NCI-H524 treated with DMSO at 0.1 percent for 48 hours (cell line): ENCODE measurements at places on chromosomes 2 and 18.
A peak's percentile ranks its signal among the peaks of the same experiment; 100 is the strongest.

DNA sequence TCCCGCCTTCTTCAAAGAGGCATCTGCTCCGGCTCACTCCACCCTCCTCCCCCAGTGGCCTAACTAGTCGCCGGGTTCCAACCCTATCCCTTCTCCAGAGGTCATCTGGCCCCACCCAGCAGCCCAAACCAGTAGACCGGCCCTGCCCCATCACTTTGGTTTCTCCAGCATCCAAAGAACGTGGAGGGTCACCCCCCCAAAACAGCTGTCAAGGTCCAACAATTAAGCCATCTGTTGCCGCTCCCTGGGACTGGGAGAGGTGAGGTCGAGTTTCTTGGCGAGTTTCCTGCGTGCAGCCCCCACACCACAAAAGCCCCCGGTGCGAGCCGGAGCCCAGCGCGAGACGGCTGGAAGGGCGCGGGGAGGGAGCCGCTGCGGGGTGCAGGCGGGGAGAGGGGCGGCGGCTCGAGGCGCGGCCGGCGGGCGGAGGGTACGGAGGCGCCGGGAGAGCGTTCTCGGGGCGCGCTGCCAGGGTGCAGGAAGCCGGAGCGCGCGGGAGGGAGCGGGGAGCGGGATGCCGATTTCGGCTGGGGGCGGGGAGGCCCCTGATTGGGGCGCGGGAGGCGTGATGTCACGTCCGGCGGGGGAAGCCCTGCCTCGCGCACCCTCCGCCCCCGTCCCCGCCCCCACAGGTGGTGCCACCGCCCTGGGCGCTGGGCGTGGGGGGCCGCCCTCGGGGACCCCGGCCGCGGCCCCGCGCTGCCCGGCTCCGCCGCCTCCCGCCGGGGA, 571 bp upstream of the GPC1 start:
- peak; percentile 50 for DNase-seq

DNA sequence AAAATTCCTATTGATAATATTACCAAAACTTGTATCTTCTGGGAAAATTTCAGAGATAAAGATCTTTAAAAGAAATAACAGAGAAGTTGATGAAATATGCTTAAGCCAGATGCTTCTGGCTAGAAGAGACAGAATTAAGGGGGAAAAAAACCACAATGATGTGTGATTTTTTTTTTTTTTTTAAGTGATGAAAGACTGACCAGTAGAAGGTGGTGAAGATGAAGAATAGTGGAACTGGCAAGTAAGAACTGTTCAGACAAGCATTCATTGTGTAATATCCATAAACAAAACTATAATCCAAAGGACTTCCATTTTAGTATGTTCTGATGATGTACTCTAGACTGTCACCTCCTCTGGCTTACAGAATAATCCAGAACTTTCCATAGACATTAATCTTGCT, 89.8 kb downstream of the INO80D start:
- DNase-seq: no peak

DNA sequence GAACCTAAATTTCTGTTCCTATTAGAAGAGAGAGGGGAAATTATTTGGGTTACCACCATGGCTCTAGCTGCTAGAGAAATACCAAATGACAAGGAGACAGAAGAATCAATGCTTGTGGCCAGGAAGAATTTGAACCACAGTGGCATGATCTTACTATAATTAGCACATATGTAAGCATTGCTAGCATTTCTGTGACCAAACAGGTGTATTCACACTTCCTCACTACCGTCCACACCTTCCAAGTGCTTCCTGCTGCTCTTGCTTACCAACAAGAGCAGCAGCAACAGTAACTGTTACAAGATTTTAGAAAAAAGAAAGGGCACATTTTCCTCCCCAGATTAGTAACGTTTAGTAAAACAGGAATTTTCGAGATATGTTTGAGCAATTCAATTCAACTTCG, 60.5 kb downstream of the CDH7 start:
- DNase-seq: no peak

DNA sequence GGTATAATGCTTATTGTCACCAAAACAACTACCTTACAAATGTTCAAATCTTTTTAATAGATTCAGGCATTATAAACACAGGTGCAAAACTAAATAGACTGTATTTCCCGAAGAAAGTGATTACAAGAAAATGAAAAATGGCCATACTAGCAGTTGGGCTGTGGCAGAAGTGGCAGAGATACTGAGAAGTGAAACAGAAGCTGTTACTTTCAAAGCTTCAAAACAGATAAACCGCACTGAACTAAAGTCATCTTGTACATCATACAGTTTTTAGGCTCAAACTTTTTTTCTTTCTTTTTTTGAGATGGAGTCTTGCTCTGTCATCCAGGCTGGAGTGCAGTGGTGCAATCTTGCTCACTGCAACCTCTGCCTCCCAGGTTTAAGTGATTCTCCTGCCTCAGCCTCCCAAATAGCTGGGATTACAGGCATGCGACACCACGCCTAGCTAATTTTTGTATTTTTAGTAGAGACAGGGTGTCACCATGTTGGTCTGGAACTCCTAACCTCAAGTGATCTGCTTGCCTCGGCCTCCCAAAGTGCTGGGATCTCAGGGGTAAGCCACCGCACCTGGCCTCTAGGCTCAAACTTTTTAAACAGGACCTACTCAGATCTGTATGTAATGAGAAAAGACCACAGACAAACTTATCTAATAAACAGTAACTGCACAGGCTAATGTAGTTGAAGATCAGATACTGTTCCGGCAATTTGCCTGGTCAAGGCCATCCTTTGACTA, 77.9 kb upstream of the SATB2 start:
- no peak for DNase-seq

DNA sequence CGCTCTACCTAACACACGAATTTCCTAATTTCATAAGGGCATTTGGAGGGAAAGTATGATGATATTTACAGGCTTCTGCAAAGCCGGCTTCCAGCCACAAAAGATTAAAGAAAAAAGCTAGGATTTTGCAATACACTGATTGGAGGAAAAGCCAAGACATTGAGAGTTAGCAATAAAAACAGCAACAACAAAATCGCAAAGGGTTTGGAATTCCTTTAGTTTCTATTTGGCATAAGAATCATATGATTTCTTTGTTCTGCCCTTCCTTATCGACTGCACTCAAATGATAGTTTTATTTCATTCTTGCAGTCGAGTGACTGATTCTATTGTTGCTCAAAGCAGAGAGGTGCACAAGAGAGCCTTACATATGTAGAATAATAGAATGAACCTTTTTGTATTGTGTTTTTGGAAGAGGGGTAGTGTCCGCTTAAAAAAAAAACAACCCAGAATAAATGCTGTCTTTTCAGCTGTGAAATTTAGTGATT, 3.9 kb upstream of the ZNF532 start:
- DNase-seq: no peak

DNA sequence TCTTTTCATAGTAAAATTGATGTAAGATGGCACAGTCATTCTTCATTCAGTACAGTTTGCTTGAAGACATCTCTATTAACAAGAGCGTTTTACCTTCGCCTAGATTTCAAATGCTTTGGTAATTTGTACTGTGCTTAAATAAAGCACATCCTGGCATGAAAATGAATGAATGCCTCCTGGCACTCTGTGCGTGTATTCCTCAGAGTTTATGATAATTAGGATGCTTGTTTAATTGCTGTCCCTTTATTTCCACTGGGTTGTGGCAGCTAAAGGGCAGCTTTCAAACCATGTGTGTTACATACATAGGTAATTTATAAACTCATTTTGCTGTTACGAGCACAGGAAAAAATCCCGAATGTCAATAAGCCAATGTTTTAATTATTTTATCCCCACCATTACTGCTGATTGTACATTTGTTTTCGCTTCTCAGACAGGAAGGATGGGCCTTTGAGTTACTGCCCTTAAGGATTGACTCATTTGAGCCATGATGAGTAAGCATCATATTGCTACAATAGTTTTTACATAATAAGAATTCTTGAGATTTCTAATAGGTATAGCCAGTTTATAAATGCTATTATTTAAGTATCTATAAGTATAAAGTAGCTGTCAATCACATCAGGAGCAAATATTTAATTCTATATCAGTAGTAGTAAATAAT, 516.5 kb downstream of the XIRP2 start:
- no peak for DNase-seq

DNA sequence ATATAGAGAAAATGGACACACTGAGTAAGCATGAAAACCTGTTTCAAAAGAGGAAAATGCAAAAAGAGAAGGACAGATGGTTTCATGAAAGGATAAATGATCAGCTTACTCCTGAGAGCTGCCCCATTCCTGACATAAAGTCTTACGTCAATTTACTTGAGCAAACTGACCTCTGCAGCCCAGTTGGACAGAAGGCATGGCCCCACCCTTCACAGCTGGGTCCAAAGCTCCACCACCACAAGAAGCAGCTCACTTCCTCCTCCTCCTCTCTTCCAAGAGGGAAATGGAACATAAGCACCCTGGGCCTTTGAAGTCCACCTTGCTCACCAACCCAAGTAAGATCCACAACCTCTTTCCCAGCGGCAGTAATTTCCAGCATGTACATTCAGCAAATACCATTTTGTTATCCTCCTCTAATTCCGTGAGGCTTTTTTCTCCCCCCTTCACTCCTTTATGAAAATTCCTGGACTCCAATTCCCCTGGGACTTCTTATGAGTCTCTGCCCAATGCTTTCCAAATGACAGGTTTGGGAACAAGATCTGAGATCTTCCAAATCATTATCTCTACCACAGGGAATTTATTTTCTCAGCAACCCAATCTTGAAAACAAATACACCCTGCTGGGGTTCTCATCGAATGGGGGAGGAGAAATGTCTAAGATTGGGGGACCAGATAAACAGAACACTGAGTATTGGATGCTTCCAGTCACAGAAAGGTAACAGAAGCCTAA, 10.1 kb downstream of the COL4A4 start:
- no peak for DNase-seq

- DNase-seq: no peak
Observed at GRCh38 chr2:170465241-170465640, 249.9 kb upstream of the SP5 start.

GRCh38 chr2:215672406-215672805, 236.5 kb upstream of the FN1 start:
- DNase-seq: no peak

DNA sequence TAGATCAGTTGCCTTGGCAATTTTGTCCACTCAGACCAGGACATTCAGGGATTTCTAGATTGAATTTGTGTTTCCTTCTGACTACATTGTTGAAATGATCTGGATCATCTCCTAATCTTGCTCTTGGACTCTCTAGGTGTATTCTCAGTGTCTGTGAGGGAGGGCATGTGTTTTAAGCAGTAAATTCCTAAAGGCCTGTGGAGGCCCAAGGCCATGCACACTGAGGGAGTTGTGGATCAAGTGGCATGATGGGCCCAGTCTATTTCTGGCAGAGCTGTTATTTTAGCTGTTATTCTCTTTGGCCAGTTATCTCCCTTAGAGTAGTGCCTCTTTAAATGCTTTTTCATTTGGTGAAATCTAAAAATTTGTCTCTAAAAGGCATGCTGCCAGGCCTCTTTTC, 144.9 kb downstream of the RPIA start:
- no peak for DNase-seq

- no peak for DNase-seq
Observed at GRCh38 chr2:3646446-3646845, 11.6 kb upstream of the ALLC start.

GRCh38 chr2:108573061-108573460, 38.8 kb downstream of the LIMS1 start:
- no peak for DNase-seq

- no peak for DNase-seq
Observed at GRCh38 chr2:40690036-40690435, 238.1 kb upstream of the SLC8A1 start.

GRCh38 chr2:113198790-113199612, 25.2 kb downstream of the PSD4 start:
- no peak for DNase-seq

DNA sequence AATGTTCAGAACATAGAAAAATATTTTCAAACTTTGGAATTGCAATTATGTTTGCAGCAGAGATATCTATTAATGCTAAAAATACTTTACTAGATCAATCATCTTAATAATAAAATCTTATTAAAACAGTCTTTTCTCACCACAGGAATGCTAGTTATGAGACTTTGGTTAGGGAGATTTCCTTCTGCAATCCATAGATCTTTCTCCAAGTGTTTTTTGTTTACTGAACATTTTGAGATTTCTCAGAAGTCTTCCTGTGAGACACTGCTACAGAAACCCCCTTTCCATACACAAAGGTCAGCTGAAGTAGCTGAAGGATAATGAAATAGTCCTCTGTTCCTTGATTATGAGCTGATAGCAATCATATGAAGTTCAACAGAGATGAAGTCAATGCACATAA, 59.4 kb upstream of the RAPH1 start:
- no peak for DNase-seq

GRCh38 chr18:34795070-34795732, 85.1 kb downstream of the DTNA start:
- DNase-seq: no peak

GRCh38 chr2:1236606-1237005, 176.7 kb upstream of the TPO start:
- no peak for DNase-seq
